ENCODE measurements at places on chromosomes 5 and 9.

DNA sequence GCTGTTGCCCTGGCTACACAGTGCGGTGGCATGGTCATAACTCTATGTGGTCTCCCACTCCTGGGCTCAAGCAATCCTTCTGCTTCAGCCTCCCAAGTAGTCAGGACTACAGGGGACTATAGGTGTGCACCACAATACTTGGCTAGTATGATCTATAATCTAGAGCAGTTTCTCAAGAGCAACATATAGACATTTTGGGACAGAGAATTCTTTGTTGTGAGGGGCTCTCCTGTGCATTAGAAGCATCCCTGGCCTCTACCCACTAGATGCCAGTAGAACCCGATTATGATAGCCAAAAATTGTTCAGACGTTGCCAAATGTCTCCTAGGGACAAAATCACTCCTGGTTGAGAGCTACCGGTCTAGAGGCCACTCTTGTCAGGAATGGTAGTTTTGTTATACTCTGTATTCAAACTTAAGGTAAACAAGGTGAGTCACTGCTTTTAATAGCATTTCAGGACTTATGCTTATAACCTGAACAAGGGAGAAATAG, 7.2 kb downstream of the ANKHD1 start:
- DNase-seq: no peak

- no peak for DNase-seq
Observed at GRCh38 chr9:33988219-33988890, 60.3 kb downstream of the UBAP2 start.

DNA sequence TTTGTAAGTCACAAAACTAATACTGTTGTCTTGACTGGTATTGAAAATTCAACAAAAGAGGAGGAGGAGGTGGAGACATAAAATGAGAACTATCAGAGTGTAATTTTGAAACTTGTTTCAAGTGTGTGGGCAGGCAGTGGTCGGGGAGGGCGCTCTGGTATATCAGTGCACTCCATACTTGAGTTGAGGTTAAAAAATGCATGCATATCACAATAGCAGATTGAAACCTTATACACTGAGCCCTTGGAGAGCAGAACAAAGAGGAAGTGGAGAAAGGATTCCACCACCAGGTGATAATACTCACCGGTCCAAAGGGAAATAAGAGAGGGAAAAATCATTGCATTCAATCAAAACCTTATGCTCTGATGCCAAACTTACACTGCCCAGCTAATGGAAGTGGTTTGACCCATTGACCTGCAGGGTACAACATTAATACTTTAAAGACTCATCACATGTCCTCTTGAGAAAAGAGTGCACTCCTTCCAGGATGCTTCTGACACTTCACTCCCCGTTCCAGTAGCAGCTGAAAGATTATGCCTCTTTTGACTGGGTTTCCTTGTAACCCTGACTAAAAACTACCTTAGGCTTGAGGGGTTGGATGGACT, 79.5 kb upstream of the FAM169A start:
- no peak for DNase-seq

DNA sequence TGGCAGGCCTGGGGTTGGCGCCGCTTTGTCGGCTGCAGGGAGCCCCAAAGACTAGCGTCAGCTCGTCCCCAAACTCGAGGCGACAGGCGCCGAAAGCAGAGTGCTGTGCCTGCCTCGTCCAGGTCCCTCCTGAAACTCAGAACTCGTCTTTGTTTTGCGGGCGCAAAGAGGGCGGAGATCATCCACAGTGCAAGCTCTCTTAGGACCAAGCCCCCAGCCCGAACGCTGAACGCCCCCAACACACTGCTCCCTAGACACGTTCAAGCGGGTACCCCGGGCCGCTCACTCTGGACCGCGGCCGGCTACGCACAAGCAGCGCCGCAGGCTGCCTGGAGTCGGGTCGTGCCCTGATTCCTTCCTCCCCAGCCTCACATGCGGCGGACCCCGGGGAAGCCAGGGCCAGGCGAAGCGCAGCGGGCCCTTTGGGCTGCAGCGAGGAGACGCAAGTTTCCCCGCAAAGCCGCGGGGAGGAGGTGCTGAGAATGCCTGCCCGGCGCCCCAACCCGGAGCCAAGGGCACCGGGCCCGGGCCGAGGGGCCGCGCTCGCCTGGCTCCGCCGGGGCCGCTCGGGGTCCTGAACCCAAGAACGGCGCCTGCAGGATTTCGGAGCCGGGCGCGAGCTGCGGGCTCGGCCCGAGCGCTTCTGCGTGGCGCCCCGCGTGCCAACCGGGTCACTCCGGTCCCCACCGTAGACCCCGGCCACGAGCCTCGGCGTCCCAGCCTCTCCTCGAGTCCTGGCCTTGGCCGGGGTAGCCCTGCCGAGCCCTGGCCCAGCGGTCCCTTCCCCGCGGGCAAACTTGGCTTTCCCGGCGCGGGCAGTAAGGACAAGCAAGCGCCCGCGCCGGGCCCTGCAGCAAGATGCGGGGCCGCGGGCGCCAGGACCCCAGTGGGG, 738 bp downstream of the FSTL4 start:
- DNase-seq: no peak

DNA sequence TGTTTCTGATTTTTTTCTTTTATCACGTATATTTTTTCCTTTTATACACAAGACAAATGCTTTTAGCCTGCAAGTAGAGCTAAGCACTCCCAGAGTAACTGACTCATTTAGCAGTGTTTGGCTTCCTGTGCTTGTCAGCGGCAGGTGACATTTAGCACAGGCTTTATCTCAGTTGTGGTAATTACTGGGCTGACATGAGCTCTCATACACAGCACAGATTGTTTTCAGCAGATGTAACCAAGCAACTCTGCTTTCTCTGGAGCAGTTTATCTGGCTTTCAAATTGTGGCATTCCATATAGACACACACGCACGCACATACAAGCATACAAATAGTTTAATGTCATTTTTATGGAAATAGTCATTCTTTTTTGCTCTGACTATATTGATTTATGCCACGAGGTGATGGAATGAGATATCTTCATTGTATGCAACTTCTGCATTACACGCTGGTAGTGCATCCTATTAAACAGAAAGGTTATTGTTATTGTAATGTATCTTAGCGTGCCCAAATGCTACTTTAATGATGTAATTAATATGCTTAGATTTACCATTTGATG, 379.0 kb upstream of the GRAMD2B start:
- DNase-seq: no peak

DNA sequence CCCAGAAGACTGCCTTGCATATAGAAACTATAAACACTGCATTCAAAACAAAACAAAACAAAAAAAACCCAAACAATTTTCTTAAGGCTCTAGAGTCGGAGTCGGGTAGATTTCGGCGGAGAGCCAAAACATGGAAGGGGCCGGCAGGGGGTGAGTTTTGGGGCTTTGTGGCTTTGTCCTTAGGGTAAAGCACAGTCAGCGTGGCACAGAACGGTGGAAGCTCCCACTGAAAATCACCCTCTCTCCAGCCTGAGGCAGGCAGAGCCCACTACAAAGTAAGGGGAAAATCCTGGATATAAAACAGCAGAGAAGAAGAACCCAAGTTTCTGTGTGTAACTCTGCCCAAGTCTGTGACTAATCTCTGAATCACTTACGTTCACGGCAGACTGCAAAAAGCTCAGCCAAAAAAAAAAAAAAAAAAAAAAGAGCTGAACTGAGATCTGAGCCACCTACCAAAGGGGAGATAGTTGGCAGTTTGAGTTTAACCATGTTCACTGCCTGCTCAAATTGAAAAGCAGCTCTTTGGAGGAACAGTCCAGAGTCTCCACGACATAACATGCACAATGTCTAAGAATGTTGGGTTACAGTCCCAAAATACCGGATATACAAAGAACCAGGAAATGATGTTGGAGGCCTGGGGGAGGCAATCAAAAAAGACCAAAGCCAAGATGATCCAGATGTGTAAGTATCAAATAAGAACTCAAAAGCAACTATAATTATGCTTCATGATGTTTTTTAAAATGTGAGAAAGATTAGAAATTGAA, 26.6 kb upstream of the OR2K2 start:
- DNase-seq: no peak

DNA sequence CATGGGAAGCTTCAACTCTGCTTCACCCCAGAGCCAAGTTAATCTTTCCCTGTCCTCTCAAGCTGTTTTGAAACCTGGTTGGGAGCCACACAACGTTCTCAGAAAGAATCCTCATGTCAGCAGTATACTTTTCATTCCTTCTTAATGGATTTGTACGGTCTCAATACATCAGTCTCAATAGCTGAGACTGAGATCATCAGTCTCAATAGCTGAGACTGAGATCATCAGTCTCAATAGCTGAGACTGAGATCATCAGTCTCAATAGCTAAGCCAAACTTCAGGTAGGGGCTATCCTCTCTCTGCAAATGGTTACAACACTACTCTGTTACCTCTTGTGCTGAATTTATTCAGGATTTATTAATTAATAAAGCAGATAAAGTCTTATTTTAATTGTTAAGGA, 1317.4 kb upstream of the CDH9 start:
- no peak for DNase-seq

- no peak for DNase-seq
Observed at GRCh38 chr9:105341434-105342146, 97.1 kb downstream of the SLC44A1 start.

GRCh38 chr5:125451622-125452021, 705.2 kb upstream of the ZNF608 start:
- no peak for DNase-seq

GRCh38 chr5:43515678-43516048, 715 bp upstream of the C5orf34 start:
- no peak for DNase-seq

- DNase-seq: no peak
Observed at GRCh38 chr9:134568116-134568515, 73.5 kb upstream of the COL5A1 start.

DNA sequence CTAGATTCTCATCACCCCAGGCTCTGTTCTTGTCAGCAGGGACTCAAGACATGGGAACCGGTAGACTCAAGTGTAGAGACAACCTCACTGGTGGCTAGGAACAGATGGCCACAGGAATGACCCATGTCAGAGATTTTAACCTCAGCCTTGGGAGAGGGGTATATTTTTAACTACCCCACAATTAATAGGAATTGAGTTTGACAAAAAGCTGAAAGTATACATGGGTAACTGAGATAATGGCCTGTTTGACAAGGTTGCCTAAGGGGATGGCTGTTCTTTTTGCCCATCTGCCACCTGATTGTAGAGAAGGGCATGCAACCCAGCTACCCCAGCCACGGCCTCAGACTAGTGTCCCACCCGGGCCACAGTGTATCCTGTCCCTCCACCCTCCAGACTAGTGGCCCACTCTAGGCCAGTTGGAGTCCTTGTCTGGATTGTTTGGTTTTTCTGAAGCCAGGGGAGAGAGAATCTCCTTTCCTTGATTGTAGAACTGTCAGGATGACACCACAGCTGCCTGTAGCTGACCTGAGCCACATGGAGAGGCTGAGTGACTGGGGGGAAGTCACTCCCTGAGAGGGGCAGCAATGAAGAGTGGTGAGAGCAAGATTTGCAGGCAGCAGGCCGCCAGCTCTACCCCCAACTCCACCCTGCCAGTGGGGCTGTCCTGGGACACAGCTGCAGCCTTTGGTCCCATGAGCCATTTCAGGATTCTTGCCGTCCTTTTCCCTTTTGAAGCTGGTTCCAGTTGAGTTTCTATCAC, 14.6 kb upstream of the ANGPTL2 start:
- no peak for DNase-seq

DNA sequence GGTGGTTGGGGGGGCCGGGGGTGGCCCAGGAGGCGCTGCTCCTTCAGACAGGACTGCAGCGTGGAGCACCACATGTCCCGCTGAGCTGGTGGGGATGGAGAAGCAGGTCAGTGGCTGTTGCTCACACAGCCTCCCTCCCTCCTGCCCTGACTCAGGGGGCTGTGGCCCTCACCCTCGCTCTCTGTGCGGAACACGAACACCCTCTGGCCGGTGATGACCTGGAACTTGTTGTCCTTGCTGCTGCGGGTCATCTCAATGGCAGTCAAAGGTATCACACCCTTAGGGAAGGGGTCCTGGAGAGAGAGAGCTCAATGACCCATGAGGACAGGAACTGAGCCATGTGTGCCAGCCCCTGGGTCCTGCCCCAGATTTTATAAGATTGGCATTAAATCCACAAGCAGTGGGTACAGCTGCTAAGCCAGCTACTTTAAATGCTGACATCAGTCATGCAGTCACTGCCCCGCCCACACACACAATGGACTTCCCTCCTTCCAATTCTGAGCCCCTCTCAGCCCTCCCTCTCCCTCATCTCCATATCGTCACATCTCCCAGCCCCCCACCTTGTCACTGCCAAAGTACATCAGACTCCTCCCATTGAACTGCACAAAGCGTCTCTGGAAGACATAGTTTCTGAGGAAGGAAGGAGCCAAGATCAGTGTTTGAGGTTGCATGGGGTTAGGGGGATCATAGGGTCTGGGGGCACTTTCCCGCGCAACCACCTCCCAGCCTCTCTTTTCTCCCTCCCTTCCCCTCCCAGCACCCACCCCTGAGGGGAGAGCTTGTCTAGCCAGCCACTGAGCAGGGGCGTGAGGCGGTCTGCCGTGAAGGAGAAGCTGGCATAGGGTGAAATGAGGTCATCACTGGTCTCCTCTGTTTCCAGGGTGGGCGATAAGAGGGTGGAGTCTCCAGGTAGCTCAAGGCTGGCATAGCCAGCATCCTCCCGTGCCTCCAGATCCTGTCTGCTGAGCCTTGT, 8.9 kb downstream of the ARAP3 start:
- DNase-seq: no peak

- DNase-seq: no peak
Observed at GRCh38 chr5:55220433-55221185, 6.5 kb downstream of the MCIDAS start.

DNA sequence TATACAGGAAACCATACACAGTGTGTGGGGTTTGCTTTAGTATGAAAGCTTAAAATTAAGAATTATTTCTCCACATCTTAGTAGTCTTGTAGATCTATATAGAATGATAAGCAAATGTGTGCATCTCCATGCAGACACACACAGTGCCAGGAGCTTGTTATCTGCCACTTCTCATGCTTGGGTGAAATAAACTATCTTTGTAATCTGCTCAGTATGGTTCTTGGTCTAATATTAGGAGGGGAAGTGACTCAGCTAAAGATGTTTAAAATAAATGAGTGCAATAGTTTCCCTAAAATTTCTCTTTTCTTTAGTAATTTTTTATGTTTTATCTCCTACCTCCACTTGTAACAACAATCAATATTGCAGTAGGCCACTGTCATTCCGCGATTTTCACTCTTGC, 689.6 kb downstream of the TAF11L14 start:
- no peak for DNase-seq

GRCh38 chr5:112848116-112848811, 12.8 kb upstream of the SRP19 start:
- no peak for DNase-seq

DNA sequence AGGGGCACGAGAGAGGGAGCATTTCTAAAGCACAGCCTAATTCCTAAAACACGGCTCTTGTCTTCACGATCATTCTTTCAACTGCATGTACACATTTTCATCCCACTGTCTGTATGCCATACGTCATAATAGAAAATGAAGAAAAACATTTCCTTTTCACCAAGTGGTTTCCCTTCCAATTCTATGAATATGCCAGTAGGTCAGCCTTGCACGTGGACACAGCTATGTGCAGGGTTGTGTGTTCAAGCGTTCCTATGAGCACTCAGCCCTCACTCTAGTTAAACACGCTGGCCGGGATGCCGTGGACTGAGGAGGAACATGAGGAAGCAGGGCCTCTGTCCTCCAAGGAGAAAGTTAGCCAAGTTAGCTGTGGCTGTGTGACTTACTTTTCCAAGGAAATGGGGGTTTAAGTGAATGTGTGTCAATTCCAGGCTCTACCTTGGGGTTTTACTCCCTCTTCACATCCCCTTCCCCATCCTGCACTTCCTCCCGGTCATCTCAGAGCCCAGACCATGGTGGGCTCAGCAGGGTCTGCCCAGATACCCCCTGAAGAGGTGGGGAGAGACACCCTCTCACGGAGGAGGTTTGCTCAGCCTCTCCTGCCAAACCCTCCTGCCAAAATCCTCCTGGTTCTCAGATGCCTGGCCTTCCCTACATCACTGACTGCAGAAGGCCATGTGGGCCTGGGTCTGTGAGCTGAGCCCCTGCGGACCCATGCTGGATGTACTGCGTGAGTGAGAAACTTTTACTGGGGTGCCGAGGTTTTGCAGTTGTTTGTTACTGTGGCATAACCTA, 230.6 kb downstream of the FSTL4 start:
- no peak for DNase-seq

All from stimulated activated CD8-positive, alpha-beta memory T cell treated with anti-CD3 and anti-CD28 coated beads, Interleukin-2, amount 100 ng/mL, for 1 hour (primary cell).